ENCODE measurements at places on chromosomes 13 and 19.

DNA sequence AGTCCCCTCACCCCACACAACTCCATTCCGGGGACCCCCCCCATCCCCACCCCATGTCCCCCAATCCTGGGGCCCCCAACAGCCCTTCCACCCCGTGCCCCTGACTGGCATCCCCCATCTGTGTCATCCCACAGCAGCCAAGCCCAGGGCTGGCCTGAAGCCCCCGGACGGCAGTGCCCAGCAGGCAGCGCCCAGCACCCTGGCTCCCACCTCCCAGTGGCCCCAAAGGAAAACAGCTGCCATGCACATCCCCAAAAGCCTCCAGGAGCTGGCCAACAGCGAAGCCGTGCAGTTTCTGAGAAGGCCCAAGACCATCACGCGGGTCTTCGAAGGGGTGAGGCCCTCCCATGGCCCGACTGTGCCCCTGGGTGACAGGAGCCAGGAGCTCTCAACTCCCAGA is 1.4 kb downstream of the SYNGR4 start:
- DNase-seq = no peak

DNA sequence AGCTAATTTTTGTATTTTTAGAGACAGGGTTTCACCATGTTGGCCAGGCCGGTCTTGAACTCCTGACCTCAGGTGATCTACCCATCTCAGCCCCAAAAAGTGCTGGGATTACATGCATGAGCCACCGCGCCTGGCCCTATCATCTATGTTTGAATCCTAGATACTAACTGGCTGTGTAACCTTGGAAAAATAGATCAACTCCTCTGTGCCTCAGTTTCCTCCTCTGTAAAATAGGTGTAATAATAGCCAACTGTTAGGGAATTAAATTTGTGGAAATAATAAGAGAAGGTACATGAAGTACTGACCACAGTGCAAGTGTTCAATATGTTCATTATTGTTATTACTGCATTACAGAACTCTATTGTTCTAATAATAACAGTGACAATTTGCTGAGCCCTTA is 4.3 kb downstream of the SPTBN4 start:
- no peak for DNase-seq

DNA sequence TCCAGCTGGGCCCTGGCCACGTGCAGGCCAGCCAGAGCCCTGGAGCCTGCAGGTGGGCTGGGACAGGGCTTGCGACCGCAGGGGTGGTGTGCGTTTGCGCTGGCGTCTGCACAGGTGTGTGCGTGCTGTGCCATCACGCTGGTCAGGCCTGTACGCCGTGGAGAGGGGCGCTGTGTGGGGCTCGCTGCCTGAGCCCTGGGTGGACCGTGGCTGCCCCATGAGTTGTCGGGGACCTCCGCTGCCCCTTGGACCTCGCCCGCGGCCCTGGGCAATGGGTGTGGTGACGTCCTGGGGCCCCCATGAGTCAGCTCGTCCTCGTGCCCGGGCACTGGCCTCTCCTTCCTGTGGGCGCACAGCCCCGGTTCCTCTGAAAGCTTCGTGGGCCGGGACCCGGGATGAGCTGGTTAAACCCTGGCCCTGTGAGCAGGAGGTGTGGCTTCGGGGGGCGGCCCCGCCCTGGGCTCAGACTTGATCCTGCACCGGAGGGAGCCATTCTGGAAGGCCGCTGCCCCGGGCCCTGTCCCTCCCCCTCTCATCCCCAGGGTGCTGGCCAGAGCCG is 6.8 kb downstream of the CSNK1G2 start:
- DNase-seq = no peak

DNA sequence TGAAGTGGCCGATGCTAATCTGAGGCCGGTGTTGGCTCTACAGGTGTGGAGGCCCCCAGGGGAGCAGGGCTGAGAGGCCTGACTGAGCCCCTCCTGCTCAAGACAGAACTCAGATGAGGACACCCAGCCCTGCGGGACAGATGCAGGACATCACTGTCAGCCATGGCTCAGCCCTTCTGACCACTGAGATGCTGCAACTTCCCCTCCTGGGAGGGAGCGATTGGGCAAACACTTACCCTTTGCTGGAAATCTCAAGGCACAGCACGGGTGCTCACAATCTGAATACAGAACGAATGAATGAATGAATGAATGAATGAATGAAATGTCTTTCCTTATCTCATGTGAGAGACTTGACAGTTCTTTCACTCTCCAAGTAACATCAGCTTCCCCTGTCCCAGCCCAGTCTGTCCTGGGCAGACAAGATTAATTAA is 3.5 kb upstream of the SIGLEC7 start:
- DNase-seq = no peak

GRCh38 chr13:65472336-65472735 is 1757.8 kb downstream of the PCDH9 start:
- no peak for DNase-seq
